ENCODE measurements at places on chromosomes 11 and 22.

DNA sequence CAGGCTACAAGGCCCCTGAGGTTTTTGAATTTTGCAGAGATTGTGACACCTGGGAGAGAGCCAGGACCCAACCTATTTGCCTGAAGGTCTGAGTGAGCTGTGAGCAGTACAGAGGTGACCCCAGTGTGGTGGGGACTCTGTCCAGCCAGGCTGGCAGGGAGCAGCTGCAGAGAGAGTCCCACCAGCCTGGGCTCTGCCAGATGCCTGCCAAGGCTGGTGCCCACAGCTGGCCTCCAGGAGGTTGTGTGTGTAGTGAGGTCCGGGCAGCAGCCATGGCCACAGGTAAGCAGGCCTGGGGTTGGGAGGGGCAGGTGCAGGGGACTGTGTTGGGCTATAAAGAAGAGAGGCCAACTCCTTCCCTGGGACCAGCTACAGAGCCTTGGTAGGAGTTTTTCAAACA is 144.8 kb downstream of the CRYBB2 start:
- DNase-seq: no peak

GRCh38 chr11:4658629-4659445 is 15.1 kb downstream of the OR51E1 start:
- DNase-seq: no peak

DNA sequence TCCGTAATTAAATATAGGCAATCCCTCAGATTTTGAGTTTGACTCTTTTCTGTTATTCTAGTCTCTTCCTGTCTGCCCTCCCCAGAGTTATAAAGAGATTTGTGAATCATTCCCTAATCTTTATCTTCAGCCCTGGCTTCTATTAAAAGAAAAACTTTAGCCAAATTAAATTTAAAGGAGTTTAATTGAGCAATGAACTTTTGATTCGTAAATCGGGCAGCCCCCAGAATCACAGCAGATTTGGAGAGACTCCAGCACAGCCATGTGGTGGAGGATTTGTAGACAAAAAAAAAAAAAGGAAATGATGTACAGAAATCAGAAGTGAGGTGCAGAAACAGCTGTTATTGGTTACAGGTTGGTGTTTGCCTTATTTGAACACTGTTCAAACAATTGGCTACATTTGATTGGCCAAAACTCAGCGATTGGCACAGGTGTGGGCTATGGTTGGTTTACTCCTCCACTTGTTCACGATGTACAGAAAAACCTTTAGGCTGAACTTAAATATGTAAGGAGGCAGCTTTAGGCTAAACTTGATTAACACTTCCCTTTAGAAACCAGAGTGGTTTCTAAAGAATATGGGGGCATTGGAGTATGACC is 2.3 kb upstream of the ALKBH8 start:
- DNase-seq: no peak

DNA sequence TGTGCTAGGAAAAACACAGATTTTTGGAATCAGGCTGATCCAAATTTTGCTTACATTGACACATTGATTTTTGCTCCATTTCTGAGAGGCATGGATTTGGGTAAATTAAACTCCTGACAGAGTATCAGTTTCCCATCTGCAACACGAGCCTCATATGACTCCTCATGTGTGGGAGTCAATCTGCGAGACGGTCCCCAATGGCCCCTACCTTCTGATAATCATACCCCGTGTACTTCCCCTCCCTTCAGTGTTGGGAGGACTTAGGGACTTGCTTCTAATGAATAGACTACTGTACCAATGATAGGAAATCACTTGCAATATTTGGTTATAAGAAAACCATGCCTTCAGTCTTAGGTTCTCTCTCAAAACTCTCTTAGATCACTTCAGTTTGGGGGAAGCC is 302.7 kb downstream of the ETS1 start:
- DNase-seq: no peak

- no peak for DNase-seq
Measured at GRCh38 chr11:113023228-113023627, 62.0 kb downstream of the NCAM1 start.

GRCh38 chr11:126411971-126412381 is 56.5 kb downstream of the ST3GAL4 start:
- no peak for DNase-seq

GRCh38 chr22:47796128-47796908 is 1033.9 kb downstream of the TBC1D22A start:
- no peak for DNase-seq

DNA sequence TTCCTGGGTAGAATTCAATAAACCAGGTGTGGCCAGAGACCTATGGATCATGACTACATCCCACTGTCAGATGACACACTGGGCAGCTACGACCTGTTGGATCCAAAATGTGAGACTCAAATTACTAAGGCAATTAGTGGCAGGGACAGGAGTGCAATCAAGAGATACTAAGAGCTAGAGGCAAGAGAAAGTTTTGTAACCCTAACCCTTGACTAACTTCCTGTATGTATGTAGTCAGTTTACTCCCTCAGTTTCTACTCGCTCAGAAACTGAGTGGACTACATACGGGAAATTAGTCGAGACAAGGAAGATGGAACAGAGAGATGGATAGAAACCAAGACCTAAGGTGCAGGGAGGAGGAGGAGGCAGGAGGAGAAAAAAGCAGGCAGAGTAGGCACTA is 2.7 kb downstream of the CYB5R2 start:
- DNase-seq: no peak

- no peak for DNase-seq
Measured at GRCh38 chr11:5178046-5178837, 22.2 kb downstream of the OR51V1 start.

GRCh38 chr11:10622108-10622507 is 53.6 kb upstream of the LYVE1 start:
- DNase-seq: no peak

DNA sequence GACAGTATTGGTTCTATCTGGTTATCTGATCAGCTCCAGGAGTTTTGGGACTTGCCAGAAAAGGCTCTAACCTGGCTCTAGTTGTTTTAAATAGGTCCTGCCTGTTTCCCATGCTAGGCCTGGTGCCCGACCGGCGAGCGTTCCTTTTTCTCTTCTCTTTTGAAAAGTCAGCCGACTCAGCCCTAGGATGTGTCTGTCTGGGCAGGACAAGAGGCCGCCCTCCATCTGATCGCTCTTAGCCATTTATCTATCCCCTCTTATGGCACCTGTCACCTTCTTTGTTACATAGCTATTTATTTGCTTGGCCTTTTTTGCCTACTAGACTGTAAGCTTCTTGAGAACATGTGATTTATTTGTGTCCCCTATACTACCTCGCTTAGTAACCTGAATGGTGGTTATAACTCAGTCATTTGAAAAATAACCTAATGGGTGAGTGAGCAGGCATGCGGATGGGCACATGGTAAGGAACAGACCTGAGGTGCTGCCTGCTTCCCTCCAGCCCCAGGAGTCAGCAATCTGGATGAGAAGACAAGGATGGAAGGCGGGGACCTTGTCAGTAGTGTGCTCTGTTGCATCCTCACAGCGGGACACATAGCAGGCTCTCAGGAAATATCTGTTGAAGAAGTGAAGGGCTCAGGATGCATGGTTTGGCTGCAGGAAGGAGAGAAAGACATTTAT is 108.4 kb downstream of the ZBTB16 start:
- no peak for DNase-seq

GRCh38 chr11:65701686-65702085 is 10.4 kb upstream of the KAT5 start:
- no peak for DNase-seq

- DNase-seq: no peak
Measured at GRCh38 chr11:83702796-83703195, 416.6 kb upstream of the CCDC90B start.

DNA sequence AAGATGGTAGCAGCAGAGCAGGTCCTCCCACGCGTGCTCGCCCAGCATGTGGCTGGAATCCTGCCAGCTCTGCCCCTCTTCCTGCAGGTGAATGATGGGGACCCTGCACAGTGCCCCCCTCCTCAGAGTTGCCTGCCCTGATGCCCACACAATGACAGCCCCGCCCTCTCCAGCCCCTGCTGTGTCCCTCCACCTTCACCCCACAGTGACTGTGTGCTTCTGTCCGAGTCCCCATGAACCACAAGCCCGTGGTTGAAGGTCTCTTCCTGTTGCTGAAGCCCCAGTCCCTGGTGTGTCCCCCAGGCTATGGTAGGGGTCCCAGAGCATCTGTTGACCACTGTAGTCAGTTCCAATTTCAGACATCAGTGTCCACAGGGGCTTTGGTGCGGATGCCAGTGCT is 71.0 kb downstream of the BRD1 start:
- no peak for DNase-seq

DNA sequence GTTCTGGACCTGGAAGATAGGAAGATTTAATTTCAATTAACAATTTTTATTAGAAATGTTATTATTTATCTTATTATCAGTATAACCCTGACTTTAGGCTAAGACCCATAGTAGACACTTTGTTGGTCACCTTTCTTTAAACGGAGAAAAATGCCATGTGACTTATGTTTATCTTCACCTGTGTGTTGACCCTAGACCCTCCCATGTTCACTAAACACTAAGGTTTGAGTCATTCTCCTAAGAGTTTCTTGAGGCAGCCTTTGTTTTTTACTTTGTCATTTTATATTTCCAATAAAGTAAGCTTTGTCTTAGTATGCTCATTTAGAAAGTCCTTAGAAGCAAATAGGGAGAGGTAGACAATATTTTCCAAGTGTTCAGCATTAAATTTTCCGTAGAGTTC is 771.7 kb downstream of the METTL15 start:
- no peak for DNase-seq

DNA sequence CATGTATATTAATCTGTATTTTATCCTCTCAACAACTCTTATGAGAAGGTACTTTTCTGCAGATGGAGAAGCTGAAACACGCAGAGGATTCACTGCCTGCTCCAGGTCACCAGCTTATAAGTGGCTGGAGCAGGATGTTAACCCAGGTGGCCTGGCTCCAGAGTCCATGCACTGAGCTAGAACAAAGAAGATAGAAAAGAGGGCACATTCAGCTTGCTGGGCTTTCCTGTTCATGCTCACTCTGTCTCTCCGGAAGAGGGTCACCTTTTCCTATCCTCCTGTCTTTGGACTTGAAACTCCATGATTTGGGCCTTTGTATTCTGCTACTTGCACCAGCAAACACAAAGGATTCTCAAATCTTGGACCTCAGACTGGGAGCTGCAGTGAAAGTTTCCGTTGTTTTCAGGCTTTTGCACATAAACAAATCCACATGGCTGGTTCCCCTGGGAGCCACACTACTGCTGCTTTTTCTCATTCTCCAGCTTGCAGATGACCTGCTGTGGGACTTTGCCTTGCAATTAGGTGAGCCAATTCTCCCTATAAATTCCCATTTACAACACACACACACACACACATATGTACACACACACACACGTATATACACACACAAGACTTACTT is 117.3 kb upstream of the GRK3 start:
- DNase-seq: no peak

- no peak for DNase-seq
Measured at GRCh38 chr22:37337204-37337943, 55.1 kb downstream of the CYTH4 start.

DNA sequence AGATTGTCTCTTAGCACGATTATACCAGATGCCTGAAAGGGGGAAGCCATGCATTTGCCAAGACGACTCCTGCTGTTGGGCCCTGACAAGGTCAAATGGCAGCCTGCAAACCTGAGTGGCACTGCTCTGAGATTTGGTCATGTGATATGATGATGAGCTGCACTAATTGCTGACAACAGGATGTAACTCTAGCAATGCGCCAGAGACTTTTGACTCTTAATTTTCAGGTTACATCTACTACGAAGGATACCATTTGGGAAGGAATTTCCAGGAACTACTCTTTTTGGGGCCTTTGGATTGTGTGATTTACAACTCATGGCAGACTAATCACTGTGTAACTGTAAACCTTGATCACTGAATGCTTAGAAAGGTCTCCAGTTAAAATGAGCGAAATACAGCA is 13.1 kb downstream of the TREH start:
- DNase-seq: no peak

DNA sequence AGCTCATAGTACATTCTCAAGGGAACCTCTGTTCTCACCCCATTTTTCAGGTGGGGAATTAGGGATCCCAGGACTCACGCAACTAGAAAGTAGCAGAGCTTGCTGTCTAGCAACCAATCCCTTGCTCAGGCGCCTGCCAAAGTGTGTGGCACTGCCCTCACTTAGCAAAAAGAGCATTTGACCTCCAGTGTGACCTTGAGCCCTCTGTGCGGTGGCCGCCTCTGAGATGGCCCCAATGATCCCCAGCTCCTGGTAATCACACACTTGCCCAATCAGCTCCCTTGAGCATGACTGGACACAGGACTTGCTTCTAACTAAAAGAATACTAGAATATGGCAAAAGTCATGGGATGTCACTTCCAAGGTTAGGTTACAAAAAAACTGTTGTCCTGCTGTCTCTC is 2.6 kb upstream of the LGALS2 start:
- DNase-seq: no peak

DNA sequence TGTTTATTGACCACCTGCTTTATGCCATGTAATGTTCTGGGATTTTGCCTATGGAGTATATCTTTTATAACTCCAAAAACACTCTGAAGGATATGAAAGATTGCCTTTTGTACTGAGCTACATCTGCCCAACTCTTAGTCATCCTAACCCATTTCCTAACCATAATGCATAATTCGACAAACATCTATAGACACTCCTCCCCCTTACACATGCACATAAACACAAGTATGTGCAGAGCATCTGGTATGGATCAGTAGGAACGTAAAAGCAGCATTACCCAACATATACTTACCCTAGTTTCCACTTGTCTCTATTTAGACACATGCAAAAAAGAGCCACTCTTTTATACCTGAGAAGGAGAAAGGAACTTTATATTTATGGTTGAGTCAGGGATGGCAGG is 272.8 kb downstream of the FAM76B start:
- DNase-seq: no peak

GRCh38 chr11:2523821-2524391 is 79.1 kb downstream of the KCNQ1 start:
- DNase-seq: no peak

DNA sequence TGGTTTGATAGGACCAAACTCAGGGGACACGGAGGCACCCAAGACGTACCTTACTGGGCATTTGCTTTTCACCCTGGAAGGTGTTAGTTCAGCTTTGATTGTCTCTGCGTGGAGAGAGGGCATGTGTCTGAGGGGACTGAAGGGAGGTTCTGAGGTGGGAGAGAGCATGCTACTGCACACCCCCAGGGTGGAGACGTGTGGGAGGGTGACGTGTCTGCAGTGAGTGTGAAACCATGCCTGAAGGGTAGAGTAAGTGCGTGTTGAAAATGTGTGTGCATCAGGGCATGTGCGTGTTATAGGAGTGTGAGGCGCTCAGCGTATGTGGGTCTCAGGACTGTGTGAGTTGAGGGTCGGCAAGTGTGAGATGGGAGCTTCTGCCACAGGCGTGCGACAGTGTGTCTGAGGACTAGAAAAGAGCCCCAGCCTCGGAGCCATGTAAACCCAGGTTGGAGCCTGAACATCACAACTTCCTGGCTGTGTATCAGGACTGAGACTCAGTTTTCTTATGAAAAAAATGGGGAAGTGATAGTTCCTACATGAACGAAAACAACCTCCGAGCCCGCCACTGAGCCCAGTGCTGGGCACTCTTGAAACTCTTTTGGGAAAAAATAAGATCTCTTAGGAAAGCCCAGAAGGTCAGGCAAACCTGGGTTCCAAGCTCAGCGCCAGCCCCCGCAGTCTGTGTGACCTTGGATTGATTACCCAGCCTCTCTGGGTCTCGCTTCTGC is 11.8 kb upstream of the KCNJ11 start:
- no peak for DNase-seq

GRCh38 chr11:86369668-86370067 is 5.0 kb upstream of the CCDC81 start:
- no peak for DNase-seq

GRCh38 chr11:128343870-128344269 is 243.5 kb downstream of the ETS1 start:
- no peak for DNase-seq

GRCh38 chr11:120578596-120579154 is 67.1 kb downstream of the GRIK4 start:
- no peak for DNase-seq

Data from GM10248 (cell line).